ENCODE measurements at places on chromosomes 2 and 18.

DNA sequence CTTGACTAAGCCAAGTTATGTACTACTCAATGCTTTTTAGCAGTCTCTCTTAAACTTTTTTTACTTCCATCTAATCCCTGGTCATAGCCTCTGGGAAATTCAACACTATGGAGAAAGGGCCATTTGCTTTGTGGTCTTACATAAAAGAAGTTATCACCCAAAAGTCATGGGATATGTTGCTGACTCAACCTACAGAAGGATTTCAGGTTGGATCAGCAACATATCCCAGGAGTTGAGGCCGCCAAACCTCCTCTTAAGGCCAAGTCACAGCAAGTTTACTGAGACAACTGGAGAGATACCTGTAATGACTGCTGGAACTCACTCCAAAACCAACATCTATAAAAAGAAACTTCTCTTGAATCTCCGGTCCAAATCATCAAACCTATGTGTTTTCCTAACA is 141.1 kb downstream of the IRS1 start:
- DNase-seq: no peak

DNA sequence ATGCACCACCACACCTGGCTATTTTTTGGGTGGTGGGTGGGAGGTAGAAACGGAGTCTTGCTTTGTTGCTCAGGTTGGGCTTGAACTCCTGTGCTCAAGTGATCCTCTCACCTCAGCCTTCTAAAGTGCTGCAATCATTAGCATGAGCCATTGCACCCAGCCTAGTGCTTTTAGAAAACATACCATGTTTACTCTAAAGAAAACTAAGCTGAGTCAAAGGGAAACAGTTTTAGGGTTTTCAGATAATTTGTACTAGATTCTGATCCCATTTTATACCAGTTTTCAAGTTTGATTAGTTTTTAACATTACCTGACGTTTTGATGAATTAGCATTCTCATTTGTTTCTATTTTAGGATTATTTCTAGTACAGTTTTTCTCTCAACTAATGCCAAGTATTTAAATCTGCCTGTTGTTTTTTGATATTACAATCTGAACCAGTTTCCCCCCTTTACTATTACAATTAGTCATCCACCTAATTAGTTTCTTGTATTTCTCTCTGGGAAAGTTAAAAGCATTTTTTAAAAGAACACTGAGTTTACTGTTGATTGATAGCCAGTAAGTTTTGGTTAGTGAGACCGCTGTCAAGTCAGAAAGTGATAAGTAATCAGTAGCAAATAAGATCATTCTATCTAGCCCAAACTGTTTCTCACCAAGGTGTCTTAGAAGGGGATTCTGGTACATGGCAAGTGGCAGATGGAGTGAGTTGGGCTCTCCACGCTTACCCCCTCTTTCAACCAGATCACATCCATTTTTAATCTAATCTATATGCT is 24.2 kb upstream of the TBR1 start:
- no peak for DNase-seq

DNA sequence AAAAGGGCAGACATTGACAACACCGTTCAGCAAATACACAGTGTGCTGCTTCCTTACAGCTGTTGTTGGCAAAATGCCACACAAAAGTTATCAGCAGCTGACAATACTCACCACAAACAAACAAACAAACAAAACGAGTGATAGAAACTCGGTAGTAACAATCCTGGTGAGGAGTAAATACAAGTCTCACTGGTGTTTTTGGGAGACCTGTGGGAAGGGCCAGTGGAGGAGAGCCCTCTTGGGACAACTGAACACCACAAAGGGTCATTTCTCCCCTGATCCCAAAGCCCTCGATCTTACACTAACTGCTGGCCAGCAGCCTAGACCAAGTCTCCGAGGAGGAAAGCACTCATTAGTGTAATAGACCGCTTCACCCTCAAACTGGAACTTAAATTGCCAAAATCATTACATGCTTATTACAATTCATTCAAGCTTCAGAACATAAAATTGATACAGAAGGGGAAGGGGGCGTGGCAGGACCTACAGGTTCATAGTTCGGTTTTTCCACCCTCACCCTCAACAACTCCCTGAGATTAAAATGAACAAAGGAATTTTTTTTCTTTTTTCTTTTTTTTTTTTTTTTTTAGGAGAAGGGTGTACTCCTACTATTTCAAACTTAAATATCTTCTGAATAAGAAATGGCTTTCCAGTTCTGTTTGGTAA is 5.0 kb downstream of the AP1S3 start:
- DNase-seq: no peak

DNA sequence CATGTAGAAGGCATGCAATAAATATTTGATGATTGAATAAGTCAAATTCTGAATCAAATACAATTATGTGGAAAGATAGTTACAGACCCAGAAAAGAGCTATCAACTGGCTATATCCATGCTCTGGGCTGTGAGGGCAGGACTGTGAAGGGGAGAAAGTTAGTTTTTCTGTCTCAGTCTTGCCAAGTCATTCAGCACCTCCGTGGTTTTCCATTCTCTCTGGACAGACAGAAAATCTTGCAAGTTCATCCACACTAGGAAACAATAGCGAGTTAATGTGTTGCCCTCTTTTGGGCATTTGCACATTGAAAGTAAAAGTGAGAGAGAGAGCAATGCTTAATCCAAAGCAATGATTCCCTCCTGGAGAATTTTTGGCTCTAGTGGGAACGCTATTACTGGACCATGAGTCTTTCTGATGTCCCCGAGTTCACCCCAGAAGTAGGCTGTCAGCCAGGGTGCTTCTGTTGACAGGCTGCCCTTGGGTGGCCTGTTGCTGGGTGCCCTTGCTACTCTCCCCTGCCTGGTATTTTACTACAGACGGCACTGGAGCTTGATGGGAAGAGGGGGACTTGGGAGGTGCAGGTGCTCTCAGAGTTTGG is 238.3 kb downstream of the LOXHD1 start:
- no peak for DNase-seq

GRCh38 chr2:172351586-172351985 is 75.8 kb upstream of the ITGA6 start:
- no peak for DNase-seq

DNA sequence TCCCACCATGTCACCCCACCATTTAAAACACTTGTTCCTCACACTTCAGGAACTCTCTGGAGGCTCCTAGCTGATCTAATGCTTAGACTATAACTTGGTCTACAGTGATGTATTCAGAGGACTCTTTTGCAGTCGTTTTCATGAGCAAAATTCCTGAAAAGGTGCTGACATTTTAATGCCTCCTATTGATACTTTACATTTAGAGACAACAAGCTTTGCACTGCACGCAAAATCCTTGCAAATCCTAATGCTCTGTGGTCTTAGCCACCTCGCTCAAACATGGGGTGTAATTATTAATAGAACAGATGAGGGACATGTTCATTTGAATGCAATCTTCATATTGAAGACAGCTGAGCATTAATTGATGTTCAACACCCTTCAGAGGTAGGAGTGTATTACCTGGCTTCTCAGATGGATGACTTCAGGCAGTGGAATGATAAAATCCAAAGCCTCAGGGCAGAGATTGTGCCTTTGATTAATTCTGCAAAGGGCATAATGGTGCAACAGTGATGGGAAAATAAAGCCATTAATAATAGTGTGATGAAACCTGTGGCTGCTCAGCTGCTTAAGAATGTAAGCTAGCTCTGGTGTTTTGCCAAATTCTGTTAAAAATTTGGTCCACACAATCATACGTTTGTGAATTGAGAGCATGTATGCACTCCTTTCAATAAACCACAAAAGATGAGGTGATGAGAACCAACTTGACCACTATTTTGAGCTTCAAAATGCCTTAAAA is 5.4 kb downstream of the CTAGE1 start:
- DNase-seq: no peak

DNA sequence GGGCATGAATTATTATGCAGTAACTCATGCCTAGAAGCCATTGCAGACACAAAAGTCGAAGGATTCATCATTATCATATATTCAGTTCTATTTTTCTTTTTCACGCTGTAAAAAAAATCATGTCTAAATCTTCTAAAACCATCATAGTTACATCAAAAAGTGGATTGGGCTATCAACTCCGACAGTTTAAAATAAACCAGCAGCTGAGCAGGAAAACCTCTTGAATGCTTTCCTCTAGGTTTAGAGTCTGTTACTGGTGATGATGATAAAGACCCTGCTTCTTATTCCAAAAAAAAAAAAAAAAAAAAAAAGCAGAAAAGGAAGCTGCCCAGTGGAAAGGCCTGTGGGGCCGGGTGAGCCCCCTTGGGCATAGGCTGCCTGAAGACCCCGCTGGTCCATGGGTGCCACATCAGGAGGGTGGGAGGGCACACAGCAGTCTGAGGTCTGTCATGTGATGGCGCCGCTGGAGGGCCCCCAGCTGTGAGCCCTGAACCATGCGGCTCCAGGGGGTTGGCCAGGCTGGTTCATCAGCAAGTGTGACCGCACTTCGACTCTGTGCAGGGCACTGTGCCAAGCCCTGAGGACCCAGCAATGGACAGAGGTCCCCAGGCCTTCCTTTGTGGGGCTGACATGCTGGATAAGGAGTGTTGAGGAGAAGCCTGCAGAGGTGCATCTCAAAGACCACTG is 199.6 kb downstream of the EIPR1 start:
- no peak for DNase-seq

- no peak for DNase-seq
These were observed 502.0 kb downstream of the RNF144A start for GRCh38 chr2:7419186-7419585.

DNA sequence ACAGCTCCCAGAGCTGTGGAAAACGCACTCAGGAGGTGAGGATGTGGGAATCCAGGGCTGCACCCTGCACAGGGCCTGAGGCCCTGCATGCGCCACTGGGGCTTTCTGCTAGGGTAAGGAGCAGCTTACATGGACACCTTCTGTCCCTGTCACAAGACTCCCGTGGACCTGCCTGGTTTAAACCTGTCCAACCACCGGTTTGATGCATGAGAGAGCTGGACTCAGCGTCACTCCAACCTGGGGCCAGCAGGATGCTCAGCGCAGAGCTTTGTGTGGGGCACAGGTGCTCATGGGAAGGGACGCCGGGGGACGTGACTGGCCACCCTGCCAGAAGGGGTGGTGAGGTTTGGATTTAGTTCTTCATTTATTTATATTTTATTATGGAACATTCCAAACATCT is 24.2 kb downstream of the SNORC start:
- DNase-seq: no peak

DNA sequence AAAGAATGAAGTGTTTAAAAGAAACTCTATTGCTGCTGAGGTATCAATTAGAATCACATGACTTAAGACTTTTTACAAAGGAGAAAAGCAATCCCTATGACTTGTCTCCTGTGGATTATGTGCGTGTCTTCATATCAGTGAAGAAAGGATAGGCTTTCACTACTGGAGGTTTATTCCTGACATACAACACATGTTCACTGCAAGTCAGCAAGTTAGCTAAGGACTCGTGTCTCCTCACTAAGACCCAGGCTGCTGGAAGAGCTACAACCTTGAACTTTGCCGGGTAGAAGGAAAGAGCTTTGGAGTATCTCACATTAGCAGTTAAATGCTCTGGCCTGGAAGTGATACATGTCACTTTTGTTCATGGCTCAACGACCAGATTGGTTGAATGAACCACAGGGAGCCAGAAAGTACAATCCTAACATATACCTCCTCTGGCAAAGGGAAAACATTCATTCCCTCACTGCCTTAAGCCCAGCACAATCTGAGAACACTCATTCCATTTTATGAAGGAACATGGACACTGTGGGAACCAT is 215.3 kb downstream of the RNF152 start:
- no peak for DNase-seq

DNA sequence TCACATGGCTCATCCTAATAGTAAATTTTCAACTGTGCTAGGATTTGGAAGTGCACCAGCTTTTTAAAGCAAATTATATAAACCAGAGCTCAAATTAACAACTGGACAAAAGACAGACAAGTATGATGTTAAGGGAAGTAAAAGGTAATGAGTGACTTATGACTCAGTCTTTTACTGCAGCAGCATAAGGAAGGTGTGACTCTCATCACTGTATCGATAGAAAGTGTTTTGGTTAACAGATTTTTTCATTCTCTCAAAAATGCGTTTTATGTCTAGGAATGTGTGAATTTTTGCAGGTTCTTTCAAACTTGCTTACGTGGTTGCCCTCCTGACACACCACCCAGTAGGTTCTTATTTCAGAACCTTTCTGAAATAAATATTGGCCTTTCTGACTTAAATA is 244.2 kb upstream of the BOD1L2 start:
- DNase-seq: no peak

DNA sequence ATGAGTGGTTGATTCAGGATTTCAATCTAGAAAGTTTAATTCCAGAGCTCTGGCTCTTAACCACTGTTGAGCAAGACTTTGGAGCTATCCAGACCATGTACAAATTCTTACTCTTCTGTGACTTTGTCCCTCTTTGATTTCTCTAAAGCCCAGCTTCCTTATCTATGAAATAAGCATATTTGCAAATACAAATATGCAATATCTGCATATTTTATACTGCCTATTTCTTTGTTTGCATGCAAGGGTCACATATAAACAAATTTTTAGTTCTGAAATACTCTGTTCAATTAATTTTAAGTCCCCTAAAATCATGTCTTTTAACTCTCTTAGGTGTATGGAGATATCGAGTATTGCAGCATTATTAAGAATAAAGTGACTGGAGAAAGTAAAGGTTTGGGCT is 5.5 kb downstream of the RBM45 start:
- no peak for DNase-seq

- DNase-seq: no peak
These were observed 250.4 kb upstream of the DSEL start for GRCh38 chr18:67766930-67767329.

- DNase-seq: no peak
These were observed 1186.9 kb downstream of the DSC3 start for GRCh38 chr18:29855637-29856036.

- no peak for DNase-seq
These were observed 72.3 kb downstream of the SPTBN1 start for GRCh38 chr2:54528311-54528955.

DNA sequence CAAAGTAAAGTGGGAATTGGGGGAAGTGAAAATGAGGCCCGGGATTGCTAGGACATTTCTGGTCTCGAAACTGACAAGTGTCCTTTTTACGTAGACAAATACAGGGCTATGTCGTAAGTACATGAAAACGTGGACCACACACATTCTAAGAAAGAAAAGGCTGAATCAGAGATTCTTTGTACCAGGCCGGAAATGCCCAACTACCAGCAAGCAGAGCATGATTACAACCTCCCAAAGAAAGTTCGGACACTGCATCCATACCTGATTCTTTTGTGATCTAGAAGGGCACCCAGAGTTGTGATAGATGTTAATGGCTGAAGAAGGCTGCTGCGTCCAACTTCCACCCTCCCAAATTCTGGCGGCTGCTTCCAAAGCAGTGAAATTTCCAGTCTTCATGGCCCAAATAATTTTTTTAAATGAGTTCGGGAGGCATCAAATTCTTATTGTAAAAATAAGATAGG is 1.7 kb downstream of the RBMS1 start:
- no peak for DNase-seq

Measured in CD4-positive, alpha-beta T cell treated with Interleukin-6 at 100 ng/mL for 8 hours (primary cell).